ENCODE measurements at places on chromosomes 1 and 21.
A peak's percentile ranks its signal among the peaks of the same experiment; 100 is the strongest.

DNA sequence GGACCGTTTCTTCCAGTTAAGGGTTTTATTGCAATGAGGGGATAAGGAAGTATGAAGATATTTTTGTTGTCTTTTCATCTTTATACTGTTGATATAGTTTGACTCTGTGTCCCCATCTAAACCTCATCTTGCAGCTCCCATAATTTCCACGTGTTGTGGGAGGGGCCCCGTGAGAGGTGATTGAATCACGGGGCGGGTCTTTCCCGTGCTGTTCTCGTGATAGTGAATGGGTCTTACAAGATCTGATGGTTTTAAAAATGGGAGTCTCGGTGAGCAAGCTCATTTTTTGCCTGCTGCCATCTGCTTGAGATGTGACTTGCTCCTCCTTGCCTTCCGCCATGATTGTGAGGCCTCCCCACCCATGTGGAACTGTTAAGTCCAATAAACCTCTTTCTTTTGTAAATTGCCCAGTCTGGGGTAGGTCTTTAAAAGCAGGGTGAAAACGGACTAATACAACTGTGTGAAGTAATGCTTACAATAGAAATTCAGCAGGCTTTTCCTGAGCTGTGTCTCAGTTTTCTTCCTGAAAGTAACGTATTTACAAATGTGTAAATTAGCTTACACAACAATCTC lies 377.3 kb downstream of the SIPA1L2 start:
- DNase-seq, result no peak

DNA sequence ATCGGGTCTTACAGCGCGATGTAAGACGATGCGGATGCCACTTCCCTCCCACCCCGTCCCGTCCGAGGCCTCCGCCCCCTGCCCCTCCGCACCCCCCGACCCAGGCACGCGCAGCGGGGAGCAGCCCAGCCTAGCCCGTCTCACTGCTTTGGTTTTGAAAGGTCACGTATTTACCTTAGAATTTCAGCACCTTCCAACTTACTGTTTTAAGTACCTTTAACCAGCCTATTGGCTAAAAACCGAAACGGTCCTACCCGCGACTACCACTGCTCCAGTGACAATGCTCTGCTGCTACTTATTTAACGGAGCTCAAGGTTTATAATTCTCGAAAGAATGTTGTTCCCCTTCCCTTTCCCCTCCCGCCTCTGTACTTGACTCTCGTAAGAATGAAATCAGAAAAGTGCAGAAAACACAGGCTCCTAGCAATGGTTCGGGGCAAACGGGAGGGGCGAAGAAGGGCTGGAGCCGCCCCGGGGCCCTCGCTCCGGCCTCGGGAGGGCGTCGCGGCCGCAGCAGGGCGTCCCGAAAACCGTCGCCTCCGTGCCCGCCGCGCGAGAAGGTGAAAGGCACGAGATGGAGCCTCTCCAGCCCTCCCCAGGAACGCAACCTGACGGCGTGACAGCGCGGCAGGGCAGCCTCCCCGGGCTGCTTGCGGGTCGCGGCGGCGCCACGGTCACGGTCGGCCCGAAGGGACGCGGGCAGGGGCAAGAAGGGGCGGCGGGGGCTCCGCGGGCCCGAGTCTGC lies 667 bp downstream of the TMEM50B start:
- no peak for DNase-seq

- DNase-seq, result no peak
These were observed 531.2 kb downstream of the KIF26B start for GRCh38 chr1:245686006-245686405.

DNA sequence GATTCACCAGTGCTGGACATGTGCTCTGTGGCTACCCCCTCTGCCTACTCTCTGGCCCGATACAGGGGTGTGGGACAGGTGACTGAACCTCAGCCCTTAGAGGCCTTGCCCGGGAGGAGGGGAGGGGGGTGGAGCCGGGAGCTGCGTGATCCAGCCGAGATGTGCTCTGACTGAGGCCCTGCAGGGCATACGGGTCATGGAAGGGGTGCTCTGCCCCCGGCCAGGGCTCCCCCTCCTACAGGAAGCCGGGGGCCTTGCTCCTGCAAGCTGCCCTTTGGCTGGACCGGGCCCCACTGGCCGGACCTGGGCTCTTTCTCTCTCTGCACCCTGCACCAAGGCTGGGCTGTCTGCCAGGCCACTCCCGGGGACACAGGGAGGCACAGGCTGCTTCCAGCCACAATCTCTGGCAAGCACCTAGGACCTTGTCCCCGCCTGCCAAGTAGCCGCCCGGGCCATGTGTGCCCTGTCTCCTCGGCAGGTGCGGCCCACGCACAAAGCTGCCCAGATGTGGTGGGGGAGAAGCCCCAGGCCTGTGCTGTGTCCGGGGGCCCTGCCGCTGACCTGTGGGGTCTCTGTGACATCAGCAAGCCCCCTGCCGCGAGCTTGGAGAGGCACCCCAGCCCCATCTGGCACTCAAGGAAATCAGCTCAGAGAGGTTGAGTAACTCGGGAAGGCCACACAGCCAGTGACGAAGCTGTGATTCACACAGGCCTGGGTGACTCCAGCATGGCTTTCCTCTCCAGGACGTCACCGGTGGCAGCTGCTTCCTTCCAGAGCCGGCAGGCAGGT lies 1.5 kb downstream of the SCNN1D start:
- DNase-seq, result no peak

GRCh38 chr1:43452789-43453441 lies 816 bp downstream of the HYI start:
- no peak for DNase-seq

DNA sequence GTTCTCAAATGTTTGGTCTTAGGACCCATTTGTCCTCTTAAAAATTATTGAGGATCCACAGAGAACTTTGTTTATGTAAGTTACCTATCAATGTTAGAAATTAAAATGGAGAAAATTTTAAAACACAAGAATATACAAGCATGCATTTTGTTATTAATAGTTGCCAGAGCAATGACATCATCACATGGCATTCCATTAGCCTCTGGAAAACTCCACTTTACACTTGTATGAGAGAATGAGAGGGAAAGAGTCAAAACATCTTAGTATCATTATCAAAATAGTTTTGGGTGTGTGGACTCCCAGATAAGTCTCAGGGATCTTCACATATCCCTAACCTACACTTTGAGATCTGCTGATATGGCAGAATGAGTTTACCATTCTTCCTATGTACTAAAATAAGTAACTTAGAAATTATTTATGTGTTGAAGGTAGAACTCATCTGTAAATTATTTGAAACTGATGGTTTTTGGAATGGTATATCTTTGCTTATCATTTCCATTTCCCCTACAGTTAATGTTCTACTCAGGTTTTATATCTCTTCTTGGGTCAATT lies 48.8 kb downstream of the RNF220 start:
- no peak for DNase-seq

- DNase-seq, result no peak
These were observed 50.6 kb upstream of the LAPTM5 start for GRCh38 chr1:30808067-30808662.

GRCh38 chr1:206470692-206471414 lies 577 bp downstream of the IKBKE start:
- DNase-seq, result no peak

- no peak for DNase-seq
These were observed 25.5 kb upstream of the MTMR11 start for GRCh38 chr1:149962039-149962647.

DNA sequence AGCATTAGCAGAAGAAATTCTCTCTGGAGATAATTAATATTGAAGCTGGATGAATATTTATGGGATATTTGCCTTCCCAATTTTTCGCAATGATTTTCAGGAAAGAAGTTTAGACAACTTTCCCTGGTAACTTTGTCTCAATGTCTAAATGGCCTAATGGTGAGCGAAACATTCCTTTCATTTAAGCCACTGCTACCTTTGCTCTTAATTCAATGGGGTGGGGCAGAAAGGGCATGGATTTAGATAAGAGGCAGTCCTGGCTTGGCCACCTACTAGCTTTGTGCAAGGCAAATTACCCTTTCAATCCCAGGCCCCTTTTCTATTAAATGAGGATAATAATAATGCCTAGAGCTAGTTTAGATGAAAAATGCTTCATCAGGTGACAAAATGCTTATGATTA lies 27.1 kb upstream of the LYST start:
- DNase-seq, result no peak

- DNase-seq, result no peak
These were observed 4.3 kb upstream of the BSND start for GRCh38 chr1:54994355-54994990.

DNA sequence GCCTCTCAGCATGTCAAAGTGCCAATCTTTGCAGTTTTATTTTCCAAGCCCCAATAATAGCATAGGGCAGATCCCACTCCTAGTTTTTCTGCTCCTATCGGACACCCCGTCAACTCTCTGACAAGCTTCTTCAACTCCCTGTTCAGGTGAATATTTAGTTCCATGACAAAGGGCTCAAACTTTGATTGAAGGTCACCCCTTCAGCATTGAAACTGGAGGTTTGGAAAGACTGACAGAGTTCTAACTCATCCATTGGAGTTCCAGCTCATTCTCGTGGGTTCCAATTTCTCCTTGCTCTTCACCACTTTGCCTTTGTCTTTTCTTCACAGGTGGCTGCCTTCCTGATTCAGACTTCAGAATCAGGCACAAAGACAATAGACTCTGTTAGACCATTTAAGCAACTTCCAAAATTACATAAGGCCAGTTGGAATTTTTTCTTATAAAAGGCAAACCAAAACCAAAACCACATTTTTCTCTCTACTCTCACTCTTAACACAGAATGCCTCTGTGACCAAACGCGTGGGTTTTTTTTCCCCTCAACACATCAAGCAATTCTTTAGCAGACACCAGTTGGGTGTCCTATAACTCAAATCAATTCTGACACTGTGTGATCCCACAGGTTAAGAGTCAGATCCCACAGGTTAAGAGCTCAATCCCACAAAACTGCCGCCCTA lies 169.3 kb upstream of the USP25 start:
- no peak for DNase-seq

- no peak for DNase-seq
These were observed 8.8 kb upstream of the THEM4 start for GRCh38 chr1:151918156-151918555.

DNA sequence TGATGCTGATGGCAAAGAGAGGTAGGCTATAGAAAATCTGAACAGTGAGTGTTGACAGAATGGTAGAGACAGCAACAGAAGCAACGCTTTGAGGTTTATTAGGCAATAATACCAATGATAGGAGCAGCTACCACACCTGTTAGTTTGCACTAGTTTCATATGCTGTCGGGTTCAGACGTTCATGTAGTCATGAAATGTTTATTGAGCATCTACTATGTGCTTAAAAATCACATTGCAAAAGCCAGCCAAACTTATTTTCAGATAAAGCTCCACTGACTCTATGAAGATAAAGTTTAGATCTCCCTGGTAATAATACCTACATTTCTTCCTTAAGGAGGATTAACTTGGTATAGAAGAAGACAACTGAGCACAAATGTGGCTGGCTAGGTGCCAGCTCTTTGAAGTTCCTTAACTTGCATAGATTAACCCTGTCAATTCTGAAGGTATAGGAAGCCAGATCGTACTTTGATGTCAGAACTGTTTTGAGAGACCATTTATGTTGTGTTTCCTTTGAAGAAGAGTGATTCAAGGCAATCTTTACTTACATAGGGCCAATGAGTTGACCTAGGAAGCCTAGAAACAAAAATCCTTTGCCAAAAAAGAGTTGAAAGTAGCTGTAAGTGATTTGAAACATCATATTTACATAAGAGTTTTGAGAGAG lies 71.5 kb downstream of the DISP1 start:
- DNase-seq, result no peak

DNA sequence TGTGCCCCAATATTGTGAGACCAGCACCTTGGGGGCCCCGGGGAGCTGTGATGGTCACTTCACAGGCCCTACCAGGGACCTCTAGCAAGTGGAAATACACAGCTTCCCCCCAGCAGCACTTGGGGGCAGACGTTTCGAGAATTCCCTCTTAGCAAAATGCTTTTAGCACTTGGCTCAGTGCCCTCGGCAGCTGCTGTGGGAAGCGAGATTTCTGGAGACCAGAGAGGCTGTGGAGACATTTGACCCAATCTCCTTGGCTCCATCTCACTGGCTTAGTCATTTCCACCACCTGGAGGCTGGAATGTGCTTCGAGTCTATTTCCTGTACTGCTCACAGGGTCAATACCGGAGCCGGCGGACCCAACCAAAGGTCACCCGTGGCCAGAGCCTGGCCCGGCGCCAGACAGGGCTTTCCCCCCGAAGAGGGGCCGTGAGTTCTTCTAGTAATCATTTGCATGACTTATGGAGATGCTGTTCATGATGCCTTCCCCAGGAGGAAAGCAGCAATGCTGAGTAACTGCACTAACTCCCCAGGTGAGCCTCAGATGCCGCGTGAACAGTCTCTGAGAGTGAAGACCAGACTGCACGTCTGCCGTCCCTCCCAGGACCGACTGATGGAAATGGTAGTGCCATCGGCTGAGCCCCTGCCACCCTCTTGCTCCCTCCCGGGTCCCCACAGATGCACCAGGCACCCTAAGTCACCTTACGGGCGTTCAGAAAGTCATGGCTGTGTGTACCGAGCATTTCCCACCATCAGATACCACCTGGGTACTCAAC lies 4.4 kb upstream of the C2CD2 start:
- DNase-seq, result peak; percentile 44

DNA sequence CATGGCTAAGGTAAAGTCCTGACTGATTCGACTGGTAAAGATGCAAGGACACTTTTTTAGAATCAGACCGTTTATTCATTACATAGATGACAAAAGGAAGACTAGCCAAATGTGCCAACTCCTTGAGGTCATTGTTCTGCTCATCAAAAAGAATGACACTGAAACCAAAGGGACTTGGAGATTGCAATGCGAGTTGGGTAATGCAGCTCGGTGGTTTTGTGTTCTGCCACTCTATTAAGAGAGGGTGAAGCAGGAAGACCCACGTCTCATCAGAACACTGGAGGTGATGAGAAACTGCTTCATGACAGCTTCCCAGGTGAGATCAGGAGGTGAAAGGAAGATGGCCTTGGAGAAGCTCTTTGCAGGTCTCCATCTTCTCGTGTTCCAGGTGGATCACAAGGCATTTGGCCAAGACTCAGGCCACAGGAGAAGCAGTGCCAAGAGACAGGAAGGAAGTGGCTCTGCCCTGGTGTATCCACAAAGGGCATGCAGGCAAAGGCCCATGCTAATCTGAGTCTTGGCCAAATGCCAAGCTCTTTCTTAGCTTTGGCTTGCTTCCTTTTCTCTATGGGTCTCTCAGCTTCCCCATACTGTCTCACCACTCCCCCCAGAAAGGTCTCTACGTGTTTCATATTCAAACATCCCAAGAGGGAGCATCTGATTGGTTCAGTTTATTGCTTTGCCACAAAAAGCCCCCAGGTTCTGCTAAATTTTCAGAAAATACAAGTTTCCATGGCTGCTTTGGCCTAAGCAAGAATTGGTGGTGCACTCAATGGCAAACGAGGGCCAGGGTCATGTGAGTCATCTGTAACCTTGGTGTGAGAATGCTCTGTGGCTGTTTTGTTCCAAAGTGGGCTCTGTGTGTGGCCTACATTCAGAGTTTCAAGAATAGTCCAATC lies 5.7 kb upstream of the CCT8 start:
- no peak for DNase-seq

GRCh38 chr1:218080863-218081262 lies 204.2 kb upstream of the RRP15 start:
- no peak for DNase-seq

DNA sequence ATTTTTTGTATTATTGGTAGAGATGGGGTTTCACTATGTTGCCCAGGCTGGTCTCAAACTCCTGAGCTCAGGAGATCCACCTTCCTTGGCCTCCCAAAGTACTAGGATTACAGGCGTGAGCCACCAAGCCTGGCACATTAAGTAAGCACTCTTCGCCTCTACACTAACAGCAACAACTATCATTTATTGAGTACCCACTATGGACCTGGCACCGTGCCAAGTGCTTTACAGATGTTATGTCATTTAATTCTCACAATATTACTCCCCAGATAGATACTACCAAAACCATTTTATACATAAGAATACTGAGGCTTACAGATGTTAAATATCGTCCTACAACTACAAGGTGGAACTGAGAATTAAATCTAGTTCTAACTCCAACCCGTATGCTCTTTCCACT lies 50.1 kb downstream of the TUT4 start:
- DNase-seq, result peak; percentile 31
